ENCODE measurements at places on chromosomes 4 and X. TPM values are rescaled to one million over a fixed set of nuclear protein-coding genes. Genes with fewer than 3 reads are reported as not detected.

GRCh38 chrX:12988797-12989196, 13.9 kb downstream of the TMSB4X start:
- DNase-seq = peak; percentile 82

The F11 gene
- not detected for total RNA-seq

GRCh38 chr4:2281575-2282343, 19.9 kb upstream of the MXD4 start:
- peak; percentile 47 for DNase-seq

DNA sequence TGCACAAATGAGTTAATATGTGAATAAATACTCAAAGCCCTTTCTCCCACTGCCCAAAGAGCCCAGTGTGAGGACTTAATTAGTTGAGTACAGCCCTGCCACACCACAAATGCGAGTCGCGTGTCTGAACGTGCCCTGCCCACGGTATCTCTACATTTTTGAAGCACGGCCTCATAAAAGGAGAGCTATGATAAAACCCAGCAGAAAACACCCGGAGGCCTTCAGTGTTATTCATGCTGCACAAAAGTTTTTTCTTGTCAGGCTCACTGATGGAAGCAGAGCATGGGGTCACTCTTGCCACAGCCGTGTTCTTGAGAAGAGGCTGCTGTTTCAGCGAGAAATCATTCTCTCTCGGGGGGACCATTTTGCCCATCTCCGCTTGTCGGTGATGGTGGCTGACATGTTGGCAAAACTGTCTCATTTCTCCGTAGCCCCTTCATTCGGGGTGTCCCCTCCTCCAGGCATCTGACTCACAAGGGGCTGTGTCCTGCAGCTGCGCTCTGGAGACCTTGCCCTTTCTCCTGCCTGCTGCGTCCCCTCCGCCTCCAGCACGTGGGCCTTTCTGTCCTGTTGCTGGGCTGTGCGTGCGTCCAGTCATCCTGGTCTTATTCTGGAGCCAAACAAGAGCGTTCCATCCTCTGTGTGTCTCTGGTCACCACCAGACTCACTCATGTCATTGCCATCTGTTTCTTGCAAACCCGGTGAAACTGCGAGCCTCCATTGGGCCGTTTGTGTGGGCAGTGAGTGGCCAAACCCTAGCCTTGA, 88.8 kb downstream of the SORCS2 start:
- DNase-seq = no peak

The CLCN3 gene
- 130 TPM for total RNA-seq

DNA sequence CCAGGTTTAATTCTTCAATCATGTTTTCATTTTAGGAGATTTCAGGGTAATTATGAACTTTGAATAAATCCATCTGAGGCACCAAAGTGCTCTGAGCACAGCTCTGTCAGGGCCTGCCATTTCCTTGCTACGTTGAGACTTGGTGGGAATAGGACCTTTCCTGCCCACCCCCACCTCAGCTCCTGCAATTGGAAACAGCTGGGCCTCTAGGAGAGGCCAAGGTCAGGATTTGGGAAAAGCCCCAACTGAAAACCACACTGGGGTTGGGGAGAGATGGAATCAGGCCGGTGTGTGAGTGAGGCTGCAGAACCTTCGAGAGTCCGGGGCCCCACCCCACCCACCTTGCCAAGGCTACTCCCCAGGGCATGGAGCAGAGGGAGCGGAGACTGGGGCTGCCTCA, 212.7 kb upstream of the BCOR start:
- no peak for DNase-seq

The SHROOM4 gene
- 39.0 TPM for total RNA-seq

GRCh38 chr4:181890911-181891310, 352.3 kb upstream of the TENM3 start:
- no peak for DNase-seq

The SNCA gene
- total RNA-seq = 140 TPM

DNA sequence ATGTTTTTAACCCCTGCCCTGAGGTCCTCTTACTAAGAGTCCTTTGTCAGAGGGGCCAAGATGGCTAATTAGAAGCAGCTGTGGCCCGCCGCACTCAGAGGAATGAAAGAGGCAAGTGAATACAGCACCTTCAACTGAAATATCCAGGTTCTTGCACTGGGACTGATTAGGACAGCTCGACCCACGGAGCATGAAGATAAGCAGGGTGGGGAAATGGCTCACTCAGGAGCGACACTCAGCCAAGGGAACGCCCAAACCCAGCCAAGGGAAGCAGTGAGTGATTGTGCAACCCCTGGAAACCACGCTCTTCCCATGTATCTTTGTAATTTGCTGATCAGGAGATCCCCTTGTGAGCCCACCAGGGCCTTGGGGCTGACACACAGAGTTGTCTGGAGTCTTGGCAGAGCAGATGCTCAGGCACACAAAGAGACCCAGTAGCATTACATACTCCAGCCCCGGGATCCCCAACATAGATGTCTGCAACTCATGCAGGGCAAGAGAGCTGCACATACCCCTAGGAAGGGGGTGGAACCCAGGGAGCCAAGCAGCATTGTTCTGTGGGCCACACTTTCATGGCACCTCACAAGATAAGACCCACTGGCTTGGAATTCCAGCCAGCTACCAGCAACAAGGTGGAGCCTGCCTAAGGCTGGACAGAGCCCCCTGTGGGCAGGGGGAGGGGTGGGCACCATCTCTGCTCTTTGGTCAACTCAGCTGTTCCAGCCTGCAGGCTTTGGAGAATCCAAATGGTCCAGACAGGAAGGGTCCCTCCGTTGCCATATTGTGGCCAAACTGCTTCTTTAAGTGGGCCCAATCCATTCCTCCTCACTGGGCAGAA, 23.3 kb downstream of the F8A3 start:
- DNase-seq = no peak

- no peak for DNase-seq
These were observed 134.2 kb downstream of the GALNTL6 start for GRCh38 chr4:171947400-171947799.

The TKTL2 gene
- total RNA-seq = not detected

DNA sequence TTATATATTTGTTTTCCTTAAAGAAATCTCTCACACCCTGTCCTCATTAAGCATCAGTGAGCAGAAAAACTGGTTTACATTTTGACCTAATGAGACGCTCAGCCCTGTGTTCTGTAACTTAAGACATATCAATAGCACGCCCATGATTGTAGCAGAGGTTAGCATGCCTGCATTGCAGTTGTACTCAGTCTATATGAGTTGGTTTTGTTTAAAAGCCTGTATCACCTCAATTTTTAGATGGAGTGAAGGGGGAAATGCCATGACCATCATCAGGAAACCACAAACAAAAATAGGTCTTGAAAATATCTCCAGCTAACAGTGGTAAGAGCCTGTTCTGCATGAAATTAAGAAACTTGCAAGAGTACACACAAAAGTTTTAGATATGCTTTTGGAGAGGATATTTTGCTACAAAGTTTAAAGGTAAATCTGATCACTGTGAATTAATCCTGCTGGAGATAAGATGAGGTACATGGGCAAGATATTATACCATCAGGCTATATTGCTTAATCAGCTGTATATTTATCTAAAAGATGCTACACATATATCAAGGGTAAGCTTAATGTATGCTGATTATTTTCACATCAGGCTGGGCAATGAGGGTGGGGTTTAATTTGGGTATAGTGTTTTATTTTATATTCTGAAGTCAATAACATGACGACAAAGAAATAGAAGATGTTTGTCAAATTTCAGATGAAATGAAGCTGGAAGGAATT, 13.1 kb upstream of the COQ2 start:
- no peak for DNase-seq

The AMER1 gene
- total RNA-seq = 2.2 TPM

The RHOXF2 gene
- total RNA-seq = not detected

DNA sequence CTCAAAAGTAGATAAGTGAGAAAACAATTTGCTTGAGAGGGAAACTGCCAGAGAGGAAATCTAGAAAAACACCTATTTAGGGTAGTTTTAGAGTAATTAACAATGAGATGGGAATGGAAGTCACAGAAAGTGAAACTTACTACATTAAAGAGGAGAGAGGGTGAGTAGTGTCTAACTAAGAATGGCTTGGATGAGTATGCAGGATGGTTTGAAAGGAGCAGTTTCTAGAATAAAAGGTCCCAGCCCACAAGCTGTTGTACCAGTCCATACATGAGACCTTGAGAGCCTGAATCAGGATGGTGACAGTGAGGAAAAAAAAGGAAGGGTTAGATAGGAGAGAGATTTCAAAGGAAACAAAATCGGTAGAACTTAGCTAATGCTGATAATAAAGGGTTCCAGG, 1.3 kb downstream of the GAR1 start:
- no peak for DNase-seq

The HELT gene
- not detected for total RNA-seq

GRCh38 chr4:42515156-42515884, 118.0 kb downstream of the SHISA3 start:
- no peak for DNase-seq

The GPC4 gene
- total RNA-seq = 0.14 TPM

DNA sequence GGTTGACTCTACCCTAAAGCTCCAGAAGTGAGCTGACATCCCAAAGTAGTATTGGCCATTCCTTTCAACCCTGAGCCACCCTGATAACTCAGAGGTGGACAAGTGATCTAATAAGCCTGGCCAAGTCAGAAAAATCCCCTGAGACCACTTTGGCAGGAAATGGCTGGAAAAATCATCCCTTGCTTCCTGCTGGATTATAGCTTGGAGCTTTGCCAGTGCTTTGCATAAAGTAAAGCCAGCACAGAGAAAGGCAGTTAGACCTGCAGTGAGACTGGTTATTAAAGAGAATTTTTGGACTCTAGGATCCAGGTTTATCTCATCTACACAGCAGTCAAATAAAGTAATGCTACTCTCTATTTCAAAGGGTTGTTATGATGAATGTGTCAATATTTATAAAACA, 6.4 kb downstream of the CXCL3 start:
- peak; percentile 64 for DNase-seq

The KIAA1210 gene
- not detected for total RNA-seq

The EDA gene
- total RNA-seq = 3.1 TPM

DNA sequence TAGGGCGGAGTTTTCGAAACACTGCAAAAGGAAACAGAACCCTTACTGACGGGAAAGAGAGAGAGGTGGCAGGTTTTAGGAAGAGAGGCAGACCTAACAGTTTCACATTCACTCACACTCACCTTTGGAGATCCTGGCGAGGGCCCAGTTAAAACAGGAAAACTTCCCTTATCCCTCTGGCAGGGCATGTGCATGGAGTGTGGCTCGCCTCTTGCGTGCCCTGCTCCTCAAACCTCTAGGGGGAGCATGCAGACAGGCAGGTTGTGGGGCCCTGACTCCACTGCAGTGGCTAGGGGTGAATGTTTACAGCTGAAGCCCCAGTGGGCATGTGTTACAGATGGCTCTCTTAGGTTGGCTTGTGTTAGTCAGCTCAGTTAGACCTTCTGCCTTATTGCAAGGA, 451.5 kb downstream of the UBE2NL start:
- DNase-seq = no peak

The BEND4 gene
- total RNA-seq = 0.23 TPM

The NXF2B gene
- not detected for total RNA-seq

The TCEAL7 gene
- 1.2 TPM for total RNA-seq

DNA sequence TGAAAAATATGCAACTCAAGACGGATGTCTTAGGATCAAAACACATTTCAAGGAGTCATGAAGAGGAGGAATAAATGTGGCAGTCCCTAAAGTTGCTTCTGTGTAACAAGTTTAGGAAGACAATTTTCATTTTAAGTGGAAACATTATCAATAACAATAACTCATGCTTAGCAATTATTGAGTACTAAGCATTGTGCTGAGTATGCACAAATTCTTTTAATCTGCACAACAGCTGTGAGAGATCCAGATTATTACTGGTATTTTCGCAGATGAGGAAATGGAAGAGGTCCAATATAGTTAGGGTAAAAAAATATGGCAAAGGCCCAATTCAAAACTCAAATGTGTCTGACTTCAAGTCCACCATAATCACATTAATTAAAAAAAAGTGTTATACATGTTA, 2.9 kb upstream of the TEX13B start:
- DNase-seq = no peak

DNA sequence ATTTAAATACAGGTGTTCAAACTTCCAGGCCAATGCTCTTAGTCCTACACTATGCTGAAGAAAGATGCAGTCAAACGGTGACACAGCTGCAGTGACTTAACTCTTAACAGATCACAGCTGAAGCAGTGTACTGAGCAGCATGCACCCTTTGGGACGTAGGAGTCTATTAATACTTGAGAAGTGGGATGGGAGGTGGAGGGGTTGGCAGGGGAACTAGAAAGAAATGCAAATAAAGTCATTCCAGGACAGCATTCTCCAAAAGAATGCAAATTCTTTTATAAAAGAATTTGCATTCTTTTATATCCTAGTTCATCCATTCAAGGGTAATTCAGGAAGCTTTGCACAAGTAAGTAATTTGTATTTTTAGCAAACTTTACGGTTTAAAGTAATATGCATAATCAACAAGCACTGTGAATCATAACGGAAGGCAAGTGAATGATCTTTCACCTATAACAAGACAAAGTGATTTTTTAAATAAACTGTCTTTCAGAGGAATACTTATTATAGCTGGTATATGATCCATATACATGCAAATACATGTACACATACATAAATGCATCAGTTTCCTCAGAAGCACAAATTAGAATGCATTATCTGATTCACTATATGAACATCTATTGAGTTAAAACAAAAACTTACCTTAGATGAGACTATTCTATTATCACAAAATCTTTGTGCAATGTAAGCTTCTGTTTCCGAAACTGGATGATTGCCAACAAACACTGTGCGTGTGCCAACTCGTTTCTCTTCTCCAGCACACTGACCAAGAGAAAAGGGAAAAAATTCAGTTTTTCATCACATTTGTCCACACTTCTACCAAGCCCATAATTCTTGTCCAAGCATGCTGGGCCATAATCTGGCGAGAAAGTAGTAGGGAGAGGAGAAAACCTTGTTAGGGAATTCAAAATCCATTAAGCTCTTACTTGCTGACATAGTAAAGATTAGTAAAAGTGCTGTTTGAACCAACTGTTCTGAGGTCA, 106.5 kb downstream of the ATP11C start:
- DNase-seq = peak; percentile 70

- DNase-seq = peak; percentile 75
These were observed 155.5 kb downstream of the PDGFRA start for GRCh38 chr4:54384563-54384962.

DNA sequence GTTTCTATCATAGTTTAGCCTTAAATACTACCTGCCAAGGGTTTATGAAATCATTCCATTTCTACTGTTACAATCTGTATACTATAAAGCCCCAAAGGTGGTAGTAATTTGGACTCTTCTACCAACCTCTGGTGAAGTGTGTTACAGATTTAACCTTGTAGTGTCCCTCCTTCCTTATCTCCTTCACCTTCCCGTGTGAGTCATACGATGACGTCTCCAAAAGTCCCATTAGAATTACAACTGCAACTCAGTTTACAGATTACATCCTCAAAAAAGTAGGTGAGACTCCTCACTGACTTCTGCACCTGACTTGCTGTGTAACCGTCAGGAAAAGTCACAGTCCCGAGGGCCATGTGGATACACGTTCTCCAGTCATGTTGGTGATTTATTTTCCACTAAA, 219.0 kb downstream of the DCTD start:
- peak; percentile 21 for DNase-seq

DNA sequence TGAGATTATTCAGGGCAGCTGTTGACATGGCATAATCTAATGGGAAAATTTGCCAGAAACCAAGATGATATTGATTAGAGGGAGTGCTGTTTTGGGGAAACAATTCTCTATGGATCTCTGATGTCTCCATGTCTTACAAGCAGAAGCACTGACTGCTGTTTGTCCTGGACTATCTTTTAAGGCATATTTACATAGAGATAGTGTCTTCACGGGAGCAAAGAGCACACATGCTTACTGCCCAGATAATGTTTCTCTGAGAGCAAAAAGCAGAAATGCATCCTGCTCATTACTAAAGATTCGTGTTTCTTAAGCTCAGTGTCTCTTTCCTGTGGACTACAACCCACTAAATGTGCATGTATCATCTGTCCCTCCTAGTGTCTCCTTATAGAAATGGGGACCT, 41.3 kb upstream of the GLRA3 start:
- no peak for DNase-seq

All from dermis blood vessel endothelial cell (primary cell).